ENCODE measurements at places on chromosomes 16 and 17. TPM values are rescaled to one million over a fixed set of nuclear protein-coding genes. Genes with fewer than 3 reads are reported as not detected.

SEC14L5 gene
- 0.32 TPM for total RNA-seq

ATP2C2 gene
- 3,342 TPM for total RNA-seq

CBFA2T3 gene
- total RNA-seq, result 18.5 TPM

ABCA6 gene
- 30.7 TPM for total RNA-seq

LDHD gene
- total RNA-seq, result 38.4 TPM

AOC2 gene
- total RNA-seq, result 1.00 TPM

DYNLL2 gene
- total RNA-seq, result 20.6 TPM

RAB40C gene
- total RNA-seq, result 102 TPM

PIK3R5 gene
- total RNA-seq, result 0.40 TPM

KRTAP1-1 gene
- not detected for total RNA-seq

NOG gene
- not detected for total RNA-seq

GTF3C1 gene
- 55.4 TPM for total RNA-seq

SDR42E2 gene
- total RNA-seq, result not detected

TP53TG3F gene
- not detected for total RNA-seq

EXOC7 gene
- 113 TPM for total RNA-seq

SMIM36 gene
- not detected for total RNA-seq

EME2 gene
- 56.7 TPM for total RNA-seq

COIL gene
- total RNA-seq, result 12.2 TPM
